ENCODE measurements at places on chromosomes 11 and 22.

DNA sequence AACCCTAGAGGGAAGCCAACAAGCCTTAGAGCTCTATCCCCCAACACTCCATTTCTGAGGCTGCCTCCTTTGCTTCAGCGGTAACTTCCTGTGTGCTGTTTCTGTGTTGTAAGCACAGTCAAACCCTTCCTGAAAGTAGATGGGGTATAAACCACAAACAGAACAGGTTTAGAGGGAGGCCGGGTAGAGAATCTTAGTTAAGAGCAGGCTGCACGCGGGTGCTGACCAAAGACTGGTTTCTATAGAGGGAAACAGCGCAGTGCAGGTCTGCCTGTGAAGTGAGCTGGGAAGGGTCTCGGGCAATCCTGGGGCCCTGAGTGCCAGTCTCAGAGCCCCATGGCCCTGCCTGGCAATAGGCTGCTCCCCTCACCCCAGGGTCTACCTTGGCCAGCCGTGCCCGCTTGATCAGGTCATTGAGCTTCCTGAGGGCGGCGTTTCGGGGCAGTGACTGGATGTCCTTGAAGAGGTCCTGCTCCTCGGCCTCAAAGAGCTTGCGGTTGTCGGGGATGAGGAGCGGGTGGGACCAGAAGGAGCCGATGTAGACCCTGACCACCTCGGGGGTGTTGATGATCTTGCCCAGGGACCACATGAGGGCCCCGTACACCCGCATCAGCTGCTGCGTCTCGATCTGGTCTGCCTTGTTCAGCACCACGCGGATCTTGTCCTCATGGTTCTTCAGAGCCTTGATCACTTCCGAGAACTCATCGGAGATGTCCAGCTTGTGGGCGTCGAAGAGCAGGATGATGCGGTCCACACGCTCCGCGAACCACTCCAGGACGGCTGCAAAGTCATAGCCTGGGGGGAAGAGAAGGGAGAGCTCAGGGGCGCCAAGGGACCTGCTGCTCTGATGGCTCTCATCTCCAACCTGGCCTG lies 15.3 kb upstream of the CDC42BPG start:
- DNase-seq = no peak

DNA sequence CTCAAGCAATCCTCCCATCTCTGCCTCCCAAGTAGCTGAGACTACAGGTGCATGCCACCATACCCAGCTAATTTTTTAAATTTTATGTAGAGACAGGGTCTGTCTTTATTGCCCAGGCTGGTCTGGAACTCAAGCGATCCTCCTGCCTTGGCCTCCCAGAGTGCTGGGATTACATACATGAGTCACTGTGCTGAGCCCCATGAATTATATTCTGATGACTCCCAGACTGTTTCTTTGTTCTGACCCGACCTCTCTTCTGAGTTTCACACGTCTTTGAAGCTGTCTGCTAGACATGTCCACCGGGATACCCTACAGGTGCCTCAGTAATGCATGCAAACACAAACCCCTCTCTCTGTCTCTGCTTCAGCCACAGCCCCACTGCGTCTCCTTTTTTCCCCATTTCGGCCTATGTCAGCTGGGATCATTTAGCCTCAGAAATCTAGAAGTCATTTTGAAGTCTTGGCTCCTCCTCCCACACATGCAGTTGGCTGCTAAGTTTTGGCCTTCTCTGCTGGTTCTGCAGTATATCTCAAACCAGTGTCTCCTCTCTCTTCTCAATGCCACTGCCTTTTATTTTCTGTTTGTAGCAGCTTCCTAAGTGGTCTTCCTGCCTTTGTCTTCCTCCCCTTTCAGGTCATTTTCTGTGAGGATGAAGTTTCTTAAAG lies 4.8 kb downstream of the VPS26B start:
- no peak for DNase-seq

DNA sequence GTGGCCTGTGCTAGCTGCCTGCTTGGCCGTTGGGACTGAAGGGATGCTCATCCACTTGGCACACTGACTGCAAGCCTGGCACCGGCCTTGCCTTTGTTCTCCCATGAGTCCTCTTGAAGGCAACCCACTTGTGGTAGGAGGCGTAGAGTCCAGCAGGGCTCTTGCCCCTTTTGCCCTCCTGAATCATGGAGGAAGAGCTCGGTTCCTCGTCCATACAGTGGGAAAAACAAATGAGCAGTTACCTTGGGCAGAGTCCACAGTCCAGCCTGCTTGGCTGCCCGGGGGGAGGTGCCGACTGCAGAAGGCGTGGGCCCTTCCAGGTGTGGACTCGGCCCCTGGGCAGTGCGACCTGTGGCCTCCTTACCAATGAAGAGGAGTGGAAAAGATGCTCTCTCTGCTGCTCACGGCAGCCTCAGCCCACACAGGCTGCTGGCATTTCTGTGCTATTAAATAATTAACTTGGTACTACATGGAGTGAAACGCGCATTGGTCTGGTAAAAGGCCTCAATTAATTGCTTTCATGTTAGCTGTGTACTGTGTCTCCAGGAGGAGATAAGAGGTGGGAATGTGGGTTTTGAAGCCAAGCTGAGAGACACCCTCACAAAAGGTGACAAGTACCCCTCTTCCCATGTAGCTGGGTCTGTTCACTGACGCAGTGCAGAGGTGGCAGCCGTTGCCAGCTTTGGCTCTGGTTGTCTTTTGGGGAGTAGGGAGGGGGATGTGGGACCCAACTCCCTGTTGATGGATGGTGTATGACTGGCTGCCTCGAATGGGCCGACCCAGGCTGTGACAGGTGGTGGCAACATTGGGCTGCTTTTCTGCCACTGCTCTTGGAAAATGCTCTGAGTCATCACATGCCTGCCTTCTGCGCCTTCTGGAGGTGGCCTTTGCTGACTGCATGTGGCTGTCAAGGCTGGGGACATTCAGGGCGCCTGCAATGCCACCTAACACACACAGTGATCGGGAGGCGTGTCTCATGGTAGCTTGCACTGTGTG lies 26.8 kb upstream of the B3GAT1 start:
- no peak for DNase-seq

DNA sequence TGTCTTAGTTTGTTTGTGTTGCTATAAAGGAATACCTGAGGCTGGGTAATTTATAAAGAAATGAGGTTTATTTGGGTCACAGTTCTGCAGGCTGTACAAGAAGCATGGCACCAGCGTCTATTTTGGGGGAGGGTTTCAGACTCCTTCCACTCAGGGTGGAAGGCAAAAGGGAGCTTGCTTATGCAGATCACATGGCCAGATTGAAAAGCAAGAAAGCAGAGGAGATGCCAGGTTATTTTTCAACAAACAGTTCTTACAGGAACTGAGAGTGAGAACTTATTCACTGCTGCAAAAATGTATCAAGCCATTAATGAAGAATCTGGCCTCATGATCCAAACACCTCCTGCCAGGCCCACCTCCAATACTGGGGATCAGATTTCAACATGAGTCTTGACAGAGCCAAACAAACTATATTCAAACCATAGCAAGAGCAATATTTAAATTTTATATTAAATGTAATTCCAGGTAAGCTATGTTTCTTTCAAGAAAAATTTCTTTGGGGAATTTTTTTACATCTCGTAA lies 66.9 kb downstream of the NXPE2 start:
- DNase-seq = no peak

- DNase-seq = no peak
Observed at GRCh38 chr11:742156-742546, 5.1 kb upstream of the TALDO1 start.

DNA sequence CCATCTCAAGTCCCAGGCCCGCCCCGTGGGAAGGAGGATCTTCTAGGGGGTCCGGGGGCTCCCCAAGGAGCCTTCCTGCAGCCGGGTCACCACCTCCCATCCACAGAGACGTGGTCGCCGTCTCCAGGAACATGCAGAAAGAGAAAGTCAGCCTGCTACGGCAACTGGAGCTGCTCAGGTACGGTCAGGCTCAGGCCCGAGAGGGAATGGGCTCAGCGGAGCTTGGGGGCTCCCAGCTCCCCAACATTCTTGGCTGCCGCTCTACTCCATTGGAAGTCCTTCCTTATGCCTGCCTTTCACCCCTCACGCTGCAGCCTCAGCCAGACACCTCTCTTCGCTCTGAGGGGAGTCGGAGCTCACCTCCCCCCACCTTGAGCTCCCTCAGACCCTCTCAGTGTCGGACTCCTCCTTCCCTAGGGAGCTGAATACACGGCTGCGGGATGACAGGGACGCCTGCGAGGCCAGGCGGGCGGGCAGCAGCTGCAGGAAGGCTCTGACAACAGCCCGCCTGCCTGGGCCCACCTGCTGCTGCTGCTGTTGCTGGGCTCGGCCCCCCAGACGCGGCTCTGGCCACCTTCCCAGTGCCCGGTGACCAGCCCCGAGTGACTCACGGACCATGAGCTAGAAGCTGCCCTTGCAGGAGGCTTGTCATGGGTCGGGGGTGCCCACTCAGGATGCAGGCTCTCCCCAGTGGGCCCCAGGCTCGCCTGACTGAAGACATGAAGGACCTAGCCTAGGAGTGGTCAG lies 1.5 kb upstream of the CD151 start:
- DNase-seq = no peak

- DNase-seq = no peak
Observed at GRCh38 chr22:23504516-23504915, 75.6 kb downstream of the IGLL1 start.

- DNase-seq = no peak
Observed at GRCh38 chr11:61682093-61682732, 2.0 kb downstream of the DAGLA start.

GRCh38 chr22:16932577-16932976 lies 75.4 kb downstream of the GAB4 start:
- DNase-seq = no peak

- no peak for DNase-seq
Observed at GRCh38 chr22:23530766-23531282, 49.3 kb downstream of the IGLL1 start.

- DNase-seq = no peak
Observed at GRCh38 chr11:63961608-63962412, 12.6 kb upstream of the COX8A start.

- no peak for DNase-seq
Observed at GRCh38 chr11:12410006-12410728, 32.8 kb downstream of the PARVA start.

DNA sequence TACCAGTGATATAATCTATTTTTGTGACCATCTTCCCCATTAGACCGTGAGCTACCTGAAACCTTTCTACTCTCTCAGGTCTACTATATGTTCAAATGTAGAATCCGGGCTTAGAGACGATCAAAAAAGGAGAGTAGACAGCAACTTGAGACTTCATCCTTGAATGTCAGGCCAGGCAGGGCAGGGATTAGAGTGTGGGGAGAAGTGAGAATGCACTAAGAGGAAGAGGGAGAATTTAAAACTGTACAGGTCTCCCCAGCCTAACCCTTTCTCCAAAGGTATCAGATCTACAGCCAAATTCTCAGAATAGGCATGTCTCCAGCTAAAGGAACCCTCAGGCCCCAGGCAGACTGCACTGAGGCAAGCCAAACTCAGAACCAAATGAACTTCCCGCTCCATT lies 935 bp downstream of the LAMTOR1 start:
- DNase-seq = no peak

DNA sequence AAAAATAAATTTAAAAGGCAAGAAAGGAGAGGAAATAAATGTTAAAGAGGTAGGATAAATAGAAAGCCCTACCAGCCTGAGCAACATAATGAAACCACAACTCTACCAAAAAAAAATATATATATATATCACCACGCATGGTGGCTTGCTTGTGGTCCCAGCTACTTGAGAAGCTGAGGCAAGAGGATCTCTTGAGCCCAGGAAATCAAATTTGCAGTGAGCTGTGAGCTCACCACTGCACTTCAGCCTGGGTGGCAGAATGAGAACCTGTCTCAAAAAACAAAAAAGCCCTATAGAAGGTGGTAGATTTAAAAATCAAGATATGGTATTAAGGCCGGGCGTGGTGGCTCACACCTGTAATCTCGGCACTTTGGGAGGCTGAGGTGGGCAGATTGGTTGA lies 10.5 kb downstream of the NUCB2 start:
- DNase-seq = no peak

- no peak for DNase-seq
Observed at GRCh38 chr11:61569018-61569417, 11.9 kb downstream of the SYT7 start.

GRCh38 chr11:94305146-94305545 lies 766 bp downstream of the IZUMO1R start:
- DNase-seq = no peak

DNA sequence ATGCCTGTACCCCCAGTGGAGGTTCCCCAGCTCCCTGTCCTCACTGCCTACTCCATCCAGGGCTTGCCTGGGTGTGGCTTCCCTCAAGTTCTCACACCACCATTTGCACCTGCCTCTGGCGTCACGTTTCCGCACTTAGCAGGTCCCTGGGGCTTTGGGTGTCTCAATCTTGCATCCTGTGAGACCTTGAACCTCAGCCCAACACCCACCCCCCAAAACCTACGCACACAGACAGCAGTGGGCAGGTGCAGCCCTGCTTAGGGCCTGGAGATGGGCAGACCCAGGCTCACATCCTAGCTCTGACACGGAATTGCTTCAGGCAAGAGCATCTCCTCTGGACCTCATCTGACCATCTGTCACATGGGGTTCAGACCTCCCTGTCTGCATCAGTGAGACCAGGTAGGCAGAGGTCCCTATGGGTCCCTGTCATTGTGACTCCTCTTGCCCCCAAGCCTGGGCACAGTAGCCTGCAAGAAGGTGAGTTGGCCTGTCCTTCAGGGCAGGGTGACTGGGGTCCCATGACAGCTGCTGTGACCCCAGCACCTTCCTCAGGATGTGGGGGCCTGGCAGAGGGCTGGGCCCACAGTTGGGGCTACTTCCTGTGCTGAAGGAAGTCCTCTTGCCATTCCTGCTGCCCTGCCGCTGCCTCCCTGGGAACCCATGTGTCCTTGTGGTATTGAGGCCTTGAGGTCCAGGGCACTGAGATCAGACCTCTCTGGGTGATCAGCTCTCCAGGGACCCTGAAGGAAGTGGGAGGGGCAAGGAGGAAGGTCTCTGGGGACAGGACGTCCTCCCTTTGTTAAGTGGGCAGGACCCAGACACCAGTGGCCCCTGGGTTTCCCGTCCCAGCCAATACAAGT lies 2.0 kb downstream of the SIPA1 start:
- no peak for DNase-seq

GRCh38 chr11:44857490-44858090 lies 93.1 kb downstream of the TP53I11 start:
- DNase-seq = no peak

DNA sequence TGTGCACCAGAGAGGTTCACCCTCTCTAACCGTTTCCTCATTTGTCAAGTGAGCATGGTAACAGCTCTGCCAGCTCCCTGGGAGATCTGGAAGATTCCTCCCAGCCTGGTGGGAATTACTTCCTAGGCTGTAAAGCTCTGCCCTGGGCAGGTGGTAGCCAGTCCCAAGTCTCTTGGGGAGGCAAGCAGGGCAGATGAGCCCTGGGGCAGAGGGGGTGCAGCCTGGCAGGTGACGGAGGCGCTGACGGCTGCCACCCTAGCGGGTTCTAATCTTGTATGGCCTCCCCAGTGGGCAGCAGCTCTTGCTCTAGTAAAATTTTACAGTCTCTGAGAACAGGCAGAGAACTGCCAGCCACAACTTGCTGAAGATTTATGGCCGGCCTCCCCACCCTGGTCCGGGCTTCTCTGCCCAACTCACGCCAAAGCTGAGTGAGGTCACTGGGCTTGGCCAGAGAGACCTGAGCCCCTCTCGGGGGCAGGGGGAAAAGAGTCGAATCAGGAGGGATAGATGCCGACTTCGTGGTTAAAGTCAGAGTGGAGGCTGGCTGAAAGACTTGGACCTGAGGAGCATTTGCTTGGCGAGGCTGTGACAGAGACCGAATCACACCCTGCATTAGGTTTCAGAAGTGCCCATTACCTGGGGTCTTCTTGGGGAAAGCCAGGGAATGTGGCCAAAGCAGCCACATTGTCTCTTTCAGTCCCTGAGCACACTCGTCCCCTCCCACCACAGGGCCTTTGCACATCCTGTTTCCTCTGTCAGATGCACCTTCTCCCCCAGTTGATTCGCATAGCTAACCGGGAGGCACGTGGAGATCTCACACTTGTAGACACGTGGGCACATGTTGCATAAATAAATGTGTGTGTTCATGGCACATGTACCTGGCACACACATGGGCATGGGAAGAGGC lies 188.2 kb downstream of the MN1 start:
- no peak for DNase-seq

Measured in cortex of kidney (tissue), 1 donor.